ENCODE measurements at places on chromosomes 1 and 21. TPM values are rescaled to one million over a fixed set of nuclear protein-coding genes. Genes with fewer than 3 reads are reported as not detected.

Gene HRNR
- not detected for total RNA-seq

GRCh38 chr1:47434051-47434842 lies 3.6 kb upstream of the FOXD2 start:
- peaks cover 39% of the 10 kb centered on the region for H3K4me1 ChIP-seq
- H3K36me3 ChIP-seq, result no peaks in the 10 kb centered on the region
- no peak for DNase-seq

Gene MARK1
- total RNA-seq, result not detected

Gene MROH7
- total RNA-seq, result 0.24 TPM

GRCh38 chr21:46181436-46181835 lies 2.8 kb downstream of the SPATC1L start:
- DNase-seq, result no peak
- H3K27me3 ChIP-seq, result no peaks in the 10 kb centered on the region
- H3K27ac ChIP-seq, result no peak overlapping the region
- H3K36me3 ChIP-seq, result no peaks in the 10 kb centered on the region

DNA sequence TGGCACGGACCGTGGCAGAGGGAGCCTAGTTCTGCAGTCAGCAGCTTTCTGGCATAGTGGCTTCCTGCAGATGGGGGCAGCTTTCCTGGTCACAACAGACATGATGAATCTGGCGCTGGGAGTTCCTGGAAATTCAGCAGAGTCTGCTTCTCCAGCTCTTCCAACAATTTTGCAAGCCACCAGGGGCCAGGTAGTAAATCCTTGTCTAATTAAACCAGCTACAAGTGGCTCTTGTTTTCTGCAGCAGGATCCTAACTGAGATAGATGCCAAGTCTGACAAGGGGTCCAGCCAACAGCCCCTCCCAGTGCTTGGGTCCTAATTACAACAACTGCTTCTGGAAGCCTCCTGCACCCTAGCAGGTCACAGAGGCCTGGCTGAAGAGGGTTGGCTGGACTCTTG lies 35.8 kb downstream of the TRIM62 start:
- H3K4me1 ChIP-seq, result no peaks in the 10 kb centered on the region
- no peak for DNase-seq
- H3K4me3 ChIP-seq, result no peak overlapping the region
- H3K27ac ChIP-seq, result no peak overlapping the region

Gene KCNQ4
- 0.16 TPM for total RNA-seq

DNA sequence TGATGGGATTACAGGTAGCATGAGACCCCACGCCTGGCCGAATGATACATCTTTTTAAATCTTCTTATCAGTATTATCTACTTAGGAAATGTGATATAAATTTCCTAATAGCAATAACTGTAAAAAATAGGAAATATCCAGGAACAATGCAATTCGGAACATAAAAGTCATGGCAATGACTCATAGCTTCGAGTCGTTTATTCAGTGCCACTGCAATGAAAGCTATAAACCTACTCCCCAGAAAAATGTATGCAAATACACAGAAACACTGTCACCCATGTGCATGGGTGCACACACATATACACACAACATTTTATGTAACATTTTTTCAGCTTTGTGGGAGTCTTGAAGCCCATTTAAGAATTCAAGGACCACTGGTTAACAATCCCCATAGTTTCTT lies 194.6 kb downstream of the PATJ start:
- H3K27me3 ChIP-seq, result no peaks in the 10 kb centered on the region
- no peak overlapping the region for H3K4me3 ChIP-seq
- no peak overlapping the region for H3K27ac ChIP-seq
- no peaks in the 10 kb centered on the region for H3K4me1 ChIP-seq
- no peaks in the 10 kb centered on the region for H3K36me3 ChIP-seq

Gene TRAF3IP3
- total RNA-seq, result 445 TPM

Gene LCA5L
- not detected for total RNA-seq

Gene CFHR4
- not detected for total RNA-seq

- H3K27me3 ChIP-seq, result no peaks in the 10 kb centered on the region
- H3K4me1 ChIP-seq, result no peaks in the 10 kb centered on the region
- H3K27ac ChIP-seq, result no peak overlapping the region
- no peaks in the 10 kb centered on the region for H3K36me3 ChIP-seq
- no peak for DNase-seq
Measured at GRCh38 chr1:107604825-107605224, 360.2 kb downstream of the VAV3 start.

GRCh38 chr1:8023287-8023994 lies 2.7 kb downstream of the ERRFI1 start:
- H3K36me3 ChIP-seq, result no peaks in the 10 kb centered on the region
- peaks cover 6% of the 10 kb centered on the region for H3K4me1 ChIP-seq
- no peaks in the 10 kb centered on the region for H3K27me3 ChIP-seq
- H3K4me3 ChIP-seq, result no peak overlapping the region
- no peak overlapping the region for H3K27ac ChIP-seq

GRCh38 chr1:242784084-242784483 lies 259.6 kb upstream of the PLD5 start:
- DNase-seq, result no peak
- no peak overlapping the region for H3K27ac ChIP-seq
- H3K27me3 ChIP-seq, result no peaks in the 10 kb centered on the region
- H3K4me1 ChIP-seq, result no peaks in the 10 kb centered on the region
- H3K36me3 ChIP-seq, result no peaks in the 10 kb centered on the region
- no peak overlapping the region for H3K4me3 ChIP-seq

DNA sequence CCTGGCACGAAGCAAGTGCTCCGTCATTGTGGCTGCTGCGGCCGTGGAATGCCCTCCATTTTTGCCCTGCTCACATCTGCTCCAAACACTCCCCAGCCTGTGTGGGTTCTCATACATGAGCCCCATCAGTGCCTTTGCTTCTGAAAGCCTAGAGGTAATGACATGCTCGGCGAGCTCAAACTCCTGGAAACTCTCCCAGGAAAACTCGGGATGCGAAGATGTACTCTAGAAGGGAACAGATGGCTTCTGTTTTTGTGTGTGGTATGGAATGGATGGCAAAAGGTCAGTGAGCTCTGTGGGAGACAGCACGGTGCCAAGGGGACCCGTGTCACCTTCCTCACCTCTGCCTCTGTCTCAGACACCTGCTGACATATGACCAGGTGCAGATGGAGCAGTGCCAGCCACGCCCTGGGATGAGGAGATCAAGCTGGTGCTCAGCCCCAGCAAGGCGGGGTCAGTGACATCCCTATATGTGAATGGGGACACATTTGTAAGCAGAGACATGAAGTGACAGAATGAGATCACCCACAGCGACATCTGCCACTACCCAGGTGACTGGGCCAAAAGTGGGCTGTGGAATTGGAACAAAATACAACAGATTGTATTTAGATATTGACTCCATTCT lies 84.1 kb upstream of the COX20 start:
- H3K4me1 ChIP-seq, result no peaks in the 10 kb centered on the region
- no peaks in the 10 kb centered on the region for H3K27me3 ChIP-seq
- no peak for DNase-seq
- H3K36me3 ChIP-seq, result no peaks in the 10 kb centered on the region

- H3K36me3 ChIP-seq, result no peaks in the 10 kb centered on the region
- DNase-seq, result no peak
- no peaks in the 10 kb centered on the region for H3K27me3 ChIP-seq
Measured at GRCh38 chr1:11646317-11646716, 7.9 kb downstream of the FBXO2 start.

Gene SEC16B
- total RNA-seq, result not detected

DNA sequence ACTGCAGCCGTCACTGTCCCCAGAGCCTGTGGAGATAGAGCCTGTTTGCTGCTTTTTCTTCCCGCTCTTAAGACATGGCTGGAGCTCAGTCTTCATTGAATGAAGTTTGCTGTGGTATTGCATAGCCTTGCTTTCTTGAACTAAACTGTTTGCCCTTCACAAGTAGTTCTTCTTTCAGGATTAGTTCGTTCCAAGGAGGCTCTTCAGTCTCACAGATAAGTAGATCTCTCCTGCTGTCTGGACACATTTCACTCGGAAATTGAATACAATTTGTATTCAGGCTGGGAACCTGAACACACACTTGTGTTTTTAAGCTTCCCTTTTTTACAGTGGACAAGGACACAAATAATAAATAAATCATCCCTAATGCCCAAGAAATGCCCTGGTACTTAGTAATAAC lies 34.7 kb downstream of the IFNAR1 start:
- peaks cover 34% of the 10 kb centered on the region for H3K36me3 ChIP-seq
- no peaks in the 10 kb centered on the region for H3K27me3 ChIP-seq
- H3K27ac ChIP-seq, result no peak overlapping the region
- DNase-seq, result no peak
- H3K4me1 ChIP-seq, result peaks cover 7% of the 10 kb centered on the region

Gene CR1L
- total RNA-seq, result not detected

DNA sequence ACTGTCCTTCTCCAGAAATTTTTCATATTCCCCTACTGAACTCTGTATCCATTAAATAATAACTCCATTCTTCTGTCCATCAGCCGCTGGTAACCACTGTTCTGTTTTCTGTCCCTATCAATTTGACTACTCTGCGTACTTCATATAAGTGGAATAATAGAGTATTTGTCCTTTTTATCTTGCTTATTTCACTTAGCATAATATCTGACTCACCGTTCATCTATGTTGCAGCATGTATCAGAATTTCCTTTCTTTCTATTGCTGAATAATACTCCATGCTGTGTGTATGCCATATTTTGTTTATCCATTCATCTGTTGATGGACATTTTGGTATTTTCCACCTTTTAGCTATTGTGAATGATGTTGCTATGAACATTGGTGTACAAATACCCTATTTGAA lies 71.9 kb downstream of the CEP350 start:
- no peaks in the 10 kb centered on the region for H3K27me3 ChIP-seq
- no peak overlapping the region for H3K4me3 ChIP-seq
- no peak overlapping the region for H3K27ac ChIP-seq
- no peak for DNase-seq

GRCh38 chr1:16921391-16922185 lies at the start of gene CROCC:
CROCC (plus strand) TSS chr1:16921931; CDS start chr1:16922019, 88 bp downstream.
- H3K4me1 ChIP-seq, result peaks cover 13% of the 10 kb centered on the region
- no peaks in the 10 kb centered on the region for H3K36me3 ChIP-seq
- peak within 1 kb of the TSS; percentile 15 for H3K27ac ChIP-seq

- H3K27ac ChIP-seq, result no peak overlapping the region
- no peak for DNase-seq
- H3K4me1 ChIP-seq, result no peaks in the 10 kb centered on the region
- no peaks in the 10 kb centered on the region for H3K27me3 ChIP-seq
- no peaks in the 10 kb centered on the region for H3K36me3 ChIP-seq
- no peak overlapping the region for H3K4me3 ChIP-seq
Measured at GRCh38 chr1:162541619-162542141, 19.8 kb upstream of the UAP1 start.

DNA sequence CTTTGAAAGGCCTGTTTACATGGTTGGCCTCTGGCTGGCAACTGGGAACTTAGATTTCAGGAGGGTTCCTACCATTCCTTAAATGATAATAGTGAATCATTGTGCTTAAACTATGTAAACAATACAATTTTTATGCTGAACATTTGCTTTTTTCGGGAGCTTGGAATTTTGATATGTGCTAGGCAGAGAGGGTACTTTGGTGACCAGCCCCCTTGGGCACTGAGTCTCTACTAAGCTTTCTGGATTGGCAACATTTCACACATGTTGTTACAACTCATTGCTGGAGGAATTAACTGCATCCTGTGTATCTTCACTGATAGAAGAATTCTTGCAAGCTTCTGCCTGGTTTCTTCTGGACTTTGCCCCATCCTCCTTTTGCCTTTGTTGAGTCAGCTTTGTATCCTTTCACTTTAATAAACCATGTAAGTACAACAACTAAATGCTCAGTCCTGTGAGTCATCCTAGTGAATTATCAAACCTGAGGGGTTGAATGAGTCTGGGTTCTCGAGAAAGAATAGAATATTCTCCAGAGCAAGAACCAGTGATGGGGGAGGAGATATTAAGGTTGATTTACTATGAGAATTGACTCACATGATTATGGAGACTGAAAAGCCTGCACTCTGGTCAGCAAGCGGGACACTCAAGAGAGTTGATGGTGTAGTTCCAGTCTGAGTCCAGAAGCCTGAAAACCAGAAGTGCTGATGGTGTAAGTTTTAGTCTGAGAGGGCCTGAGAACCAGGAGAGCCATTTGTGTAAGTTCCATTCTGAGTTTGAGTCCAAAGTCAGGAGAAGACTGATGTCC lies 3.1 kb upstream of the SLC16A4 start:
- H3K27ac ChIP-seq, result no peak overlapping the region
- no peaks in the 10 kb centered on the region for H3K36me3 ChIP-seq
- no peak overlapping the region for H3K4me3 ChIP-seq

- H3K4me3 ChIP-seq, result no peak overlapping the region
- H3K36me3 ChIP-seq, result no peaks in the 10 kb centered on the region
- H3K27me3 ChIP-seq, result no peaks in the 10 kb centered on the region
- H3K4me1 ChIP-seq, result no peaks in the 10 kb centered on the region
- no peak for DNase-seq
Measured at GRCh38 chr21:29726044-29726443, 213.8 kb downstream of the GRIK1 start.

Gene PRAMEF8
- total RNA-seq, result not detected

DNA sequence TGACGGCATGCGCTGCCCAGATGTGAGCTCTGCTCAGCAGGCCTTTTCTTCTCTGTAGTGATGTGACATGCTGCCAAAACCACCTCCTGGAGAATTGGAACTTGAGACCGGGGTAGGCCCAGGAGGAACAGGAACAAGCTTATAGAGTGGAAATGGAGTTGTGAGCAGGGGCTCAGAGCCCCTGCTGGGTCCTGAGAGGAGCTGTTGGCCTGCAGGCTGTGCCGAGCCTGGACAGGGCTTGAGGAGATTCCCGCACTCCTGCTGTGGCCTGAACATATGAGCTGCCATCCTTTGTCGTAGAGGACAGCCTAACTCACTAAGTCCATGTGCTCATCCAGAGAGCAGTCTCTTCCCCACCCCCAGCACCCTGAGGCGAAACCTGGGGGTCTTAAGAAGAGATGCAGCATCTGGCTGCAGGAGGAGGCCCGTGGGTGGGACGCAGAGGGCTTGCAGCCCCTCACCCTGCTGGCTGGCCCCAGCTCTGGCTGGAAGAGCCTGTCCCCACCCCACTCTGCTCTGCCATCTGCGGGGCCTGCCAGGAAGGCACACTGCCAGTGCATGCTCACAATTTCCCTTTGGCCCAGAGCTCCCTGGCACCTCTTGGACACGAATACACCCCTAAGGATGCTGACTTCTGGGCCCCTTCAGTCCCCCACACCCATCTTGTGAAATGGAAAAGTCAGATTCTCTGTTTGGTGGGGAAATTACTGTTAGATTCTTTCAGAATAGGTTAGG lies 42.5 kb downstream of the PTPRF start:
- H3K27ac ChIP-seq, result no peak overlapping the region
- H3K27me3 ChIP-seq, result no peaks in the 10 kb centered on the region
- no peaks in the 10 kb centered on the region for H3K4me1 ChIP-seq

Data from naive thymus-derived CD4-positive, alpha-beta T cell (primary cell).